ENCODE measurements at places on chromosomes 2 and 18.

GRCh38 chr2:9548506-9548905 lies 7.1 kb downstream of the ADAM17 start:
- no peak for DNase-seq

DNA sequence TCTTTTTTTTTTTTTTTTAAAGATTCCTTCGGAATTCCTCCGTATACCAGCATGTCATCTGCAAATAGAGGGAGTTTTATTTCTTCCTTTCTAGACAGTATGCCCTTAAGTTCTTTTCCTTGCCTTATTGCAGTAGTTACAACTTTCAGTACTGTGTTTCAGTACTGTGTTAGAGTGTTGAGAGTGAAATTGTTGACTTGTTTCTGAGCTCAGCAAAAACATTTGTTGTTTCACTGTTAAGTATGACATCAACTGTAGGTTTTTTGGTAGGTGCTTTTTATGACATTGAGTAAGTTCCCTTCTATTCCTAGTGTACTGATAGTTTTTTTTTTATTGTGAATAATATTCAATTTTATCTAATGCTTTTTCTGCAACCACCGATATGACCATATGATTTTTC lies 43.9 kb downstream of the ACVR2A start:
- DNase-seq: no peak

DNA sequence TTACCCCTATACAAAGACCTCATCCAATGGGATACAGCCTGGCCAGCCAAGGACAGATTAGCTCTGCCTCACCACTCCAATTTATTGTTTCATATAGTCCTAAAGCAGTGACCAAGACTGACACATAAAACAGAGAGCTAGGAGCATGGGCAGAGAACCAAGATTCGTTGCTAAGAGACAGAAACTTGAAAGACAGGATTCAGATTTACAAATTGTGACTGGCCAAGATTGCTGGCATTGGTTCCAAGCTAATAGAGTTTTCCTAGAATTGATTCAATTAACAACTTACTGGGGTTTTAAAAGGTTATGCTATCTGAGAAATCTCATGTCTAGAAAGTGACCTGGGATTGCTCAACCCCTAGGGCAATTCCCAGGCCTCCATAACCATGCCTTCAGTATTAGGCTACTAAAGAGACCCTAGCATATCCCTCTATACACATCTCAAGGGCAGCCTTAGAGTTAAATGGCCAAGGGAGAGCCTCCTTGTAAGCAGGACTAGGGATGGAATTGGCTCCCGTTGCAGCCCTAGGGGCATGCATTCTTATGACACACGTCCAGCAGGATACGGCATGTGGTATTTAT lies 75.6 kb downstream of the ICOS start:
- no peak for DNase-seq

GRCh38 chr2:189802396-189802912 lies 18.2 kb downstream of the PMS1 start:
- DNase-seq: no peak

DNA sequence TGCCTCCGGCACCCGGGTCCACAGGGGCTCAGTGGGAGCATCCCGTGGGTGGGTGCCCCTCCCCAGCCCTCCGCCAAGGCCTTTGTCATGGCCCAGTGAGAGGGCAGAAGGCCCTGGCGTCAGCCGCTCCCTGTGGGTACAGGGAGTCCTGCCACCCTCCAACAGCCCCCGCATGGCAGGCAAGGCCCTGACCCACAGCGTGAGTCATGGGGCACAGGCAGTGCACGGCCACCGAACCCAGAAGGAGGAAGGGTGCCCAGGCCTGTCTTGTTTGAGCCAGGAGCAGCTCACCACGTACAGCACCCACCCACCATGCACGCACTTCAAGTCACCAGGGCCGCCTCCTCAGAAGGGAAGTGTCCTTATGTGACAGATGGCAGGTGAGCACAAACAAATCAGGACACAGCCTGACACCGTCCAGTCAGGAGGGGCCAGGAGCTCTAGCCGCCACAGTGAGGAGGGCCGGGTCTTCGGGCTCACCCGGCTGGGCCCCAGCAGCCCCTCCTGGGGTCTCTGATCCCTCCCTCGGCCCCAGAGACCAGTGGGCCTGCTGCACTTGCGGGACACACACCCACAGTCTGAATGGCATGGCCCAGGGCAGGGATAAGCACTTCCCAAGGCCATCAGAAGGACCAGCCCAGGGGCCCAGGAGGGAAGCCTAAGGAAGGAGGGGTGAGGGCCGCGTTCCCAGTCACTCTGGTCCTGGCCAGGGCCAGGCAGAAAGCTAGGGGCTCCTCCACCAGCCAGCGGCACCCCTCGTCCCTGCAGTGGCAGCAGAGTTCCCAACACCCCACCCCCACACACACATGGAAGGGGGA lies 25.8 kb downstream of the BIN1 start:
- DNase-seq: no peak

DNA sequence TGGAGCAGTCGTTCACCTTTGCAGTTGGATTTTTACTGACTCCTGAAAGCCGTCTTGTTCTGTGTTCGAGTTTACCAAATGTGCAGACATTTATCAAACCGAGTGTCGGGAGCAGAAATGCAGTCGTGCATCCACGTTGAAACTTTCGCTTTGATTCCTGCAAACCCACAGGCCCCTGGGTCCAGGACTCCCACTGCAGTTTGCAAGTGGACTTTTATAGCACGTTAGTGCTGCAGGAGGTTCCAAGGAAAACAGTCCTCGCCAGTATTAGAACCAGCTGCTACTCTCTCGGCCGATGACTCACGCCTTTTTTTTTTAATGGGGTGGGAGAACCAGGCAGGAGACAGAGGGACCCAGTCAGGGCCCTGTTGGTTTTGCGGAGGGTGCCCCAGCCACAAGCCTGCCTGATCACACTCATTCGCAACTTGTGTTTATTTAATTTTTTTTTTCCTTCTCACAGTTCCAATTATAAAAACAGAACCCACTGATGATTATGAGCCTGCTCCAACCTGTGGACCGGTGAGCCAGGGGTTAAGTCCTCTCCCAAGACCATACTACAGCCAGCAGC lies 90.1 kb downstream of the NFATC1 start:
- DNase-seq: no peak

DNA sequence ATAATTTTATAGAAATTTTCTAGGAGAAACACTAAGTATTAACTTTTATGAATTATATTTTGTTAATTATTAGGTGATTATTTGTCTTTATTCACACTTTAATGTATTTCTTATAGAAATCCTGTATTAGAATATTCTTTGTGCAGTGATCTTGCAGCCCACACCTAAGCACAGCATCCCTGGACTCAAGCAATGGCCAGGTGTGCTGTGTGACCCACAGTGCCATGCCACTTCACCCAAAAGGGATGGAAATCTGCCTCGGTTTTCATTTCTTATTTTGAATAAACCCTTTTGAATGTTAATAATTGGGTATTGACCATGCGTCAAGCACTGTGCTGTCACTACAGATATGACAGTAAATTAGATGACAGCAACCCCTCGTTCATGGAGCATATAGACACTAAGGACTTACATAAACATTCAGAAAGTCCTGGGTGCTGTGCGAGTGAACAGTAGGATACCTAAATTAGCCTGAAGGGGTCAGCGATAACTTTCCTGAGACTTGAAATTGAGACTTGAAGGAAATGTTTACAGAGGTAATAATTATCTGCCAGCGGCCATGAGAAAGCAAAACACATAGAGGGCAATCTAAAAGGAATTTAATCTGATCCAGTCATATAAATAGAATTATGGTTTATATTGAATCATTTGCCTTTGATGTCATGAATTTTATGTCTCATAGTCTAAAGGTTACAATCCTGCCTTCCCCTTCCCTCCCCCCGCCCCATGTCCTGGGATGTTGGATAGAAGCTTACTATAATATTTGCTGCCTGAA lies 52.7 kb upstream of the CALCRL start:
- no peak for DNase-seq

GRCh38 chr2:23566241-23567142 lies 181.5 kb downstream of the KLHL29 start:
- peak; percentile 51 for DNase-seq

- DNase-seq: no peak
These were observed 44.6 kb downstream of the TGIF1 start for GRCh38 chr18:3494569-3494968.

Measured in nephron progenitor cell (in vitro differentiated cells).